ENCODE measurements at places on chromosomes 11 and 22. TPM values are rescaled to one million over a fixed set of nuclear protein-coding genes. Genes with fewer than 3 reads are reported as not detected.

GRCh38 chr22:46006379-46007002, 29.5 kb upstream of the WNT7B start:
- DNase-seq: peak; percentile 85

GRCh38 chr11:66293352-66293751, 1.7 kb downstream of the TMEM151A start:
- no peak for DNase-seq

DNA sequence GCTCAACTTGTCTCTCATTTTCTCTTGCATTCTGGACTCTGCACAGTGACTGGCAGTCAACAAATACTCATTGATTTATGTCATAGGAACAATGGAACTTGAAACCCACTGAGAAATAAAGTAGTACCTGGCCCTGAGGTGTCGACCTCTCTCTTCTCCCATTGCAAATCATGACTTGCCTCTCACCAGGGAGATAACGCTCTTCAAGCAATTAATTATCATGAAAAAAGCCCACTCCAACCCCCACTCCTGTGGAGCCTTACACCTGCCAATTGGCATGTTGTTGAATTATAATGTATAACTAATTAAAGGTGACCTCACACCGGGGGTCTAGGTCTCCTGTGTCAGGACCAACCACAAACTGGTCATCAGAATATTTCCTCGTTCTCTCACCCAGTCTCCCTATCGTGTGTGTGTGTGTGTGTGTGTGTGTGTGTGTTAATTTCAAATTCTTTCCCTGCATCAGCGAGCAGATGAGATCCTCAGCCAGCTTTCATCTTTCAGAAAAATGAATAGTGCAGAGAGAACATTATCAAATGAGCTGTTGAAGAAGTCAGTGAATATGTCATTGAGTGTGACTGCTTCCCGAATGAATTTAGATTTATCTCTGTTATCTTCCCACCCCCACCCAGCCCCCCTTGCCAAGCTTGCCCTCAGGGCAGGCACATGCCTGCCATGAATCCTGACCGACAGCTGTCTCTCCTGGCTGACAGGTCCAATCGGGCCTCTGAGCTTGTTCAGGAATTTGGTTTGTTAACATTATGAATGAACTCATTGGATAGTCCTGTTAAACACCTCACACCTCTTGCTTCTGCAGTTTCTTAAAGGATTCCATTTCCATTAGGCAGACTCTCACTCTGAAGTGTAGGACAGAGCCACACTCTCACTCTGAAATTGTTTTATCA, 357.4 kb downstream of the INSC start:
- no peak for DNase-seq

GRCh38 chr11:117473481-117474091, 145.9 kb downstream of the CEP164 start:
- no peak for DNase-seq

Gene B4GALNT4
- total RNA-seq: not detected

Gene SPTBN2
- total RNA-seq: 1.2 TPM

Gene CASP5
- total RNA-seq: not detected

Measured in activated B cell treated with CpG ODN at 0.5 μM for 24 hours (primary cell).